ENCODE measurements at places on chromosomes 2 and 18.

- no peak for DNase-seq
Measured at GRCh38 chr2:218448934-218449333, 30.0 kb downstream of the VIL1 start.

GRCh38 chr18:10234912-10235660 is 219.3 kb upstream of the APCDD1 start:
- DNase-seq = peak; percentile 62

DNA sequence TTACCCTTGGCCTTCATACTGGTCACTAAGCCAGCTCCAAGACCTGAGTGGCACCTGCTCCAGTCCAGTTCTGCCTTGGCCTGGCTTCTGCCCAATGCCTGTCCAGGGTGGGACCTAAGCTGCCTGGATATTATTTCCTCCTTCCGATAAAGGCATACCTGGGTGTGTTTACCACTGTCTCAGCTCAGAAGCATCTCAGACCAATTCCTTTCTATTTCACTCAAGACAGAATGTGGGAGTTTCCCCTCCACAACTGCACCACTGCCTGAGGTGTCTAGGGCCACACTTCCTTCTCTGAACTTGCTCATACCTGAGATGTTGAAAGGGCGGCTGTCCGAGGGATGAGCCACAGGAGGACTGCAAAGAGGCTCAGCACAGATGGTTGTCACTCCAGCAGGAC is 18.4 kb upstream of the CAB39 start:
- DNase-seq = no peak

DNA sequence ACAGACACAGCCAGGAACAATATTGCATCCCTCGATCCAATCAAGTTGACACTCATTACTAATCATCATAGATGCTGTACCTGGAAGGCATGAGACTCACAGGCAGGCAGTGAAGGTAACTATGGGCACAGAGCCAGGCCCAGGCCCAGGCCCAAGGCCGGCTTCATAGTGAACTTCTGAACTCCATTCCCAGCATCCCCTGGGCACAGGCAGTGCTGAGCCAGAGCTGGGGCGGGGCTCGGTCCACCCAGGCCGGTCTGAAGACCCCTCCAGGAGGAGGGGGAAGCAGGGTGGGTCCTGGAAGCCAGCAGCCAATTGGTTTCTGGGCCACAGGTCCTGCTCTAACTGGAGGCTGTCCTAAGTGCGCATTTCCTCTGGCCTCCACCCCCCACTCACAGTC is 37.6 kb downstream of the MLPH start:
- DNase-seq = no peak

DNA sequence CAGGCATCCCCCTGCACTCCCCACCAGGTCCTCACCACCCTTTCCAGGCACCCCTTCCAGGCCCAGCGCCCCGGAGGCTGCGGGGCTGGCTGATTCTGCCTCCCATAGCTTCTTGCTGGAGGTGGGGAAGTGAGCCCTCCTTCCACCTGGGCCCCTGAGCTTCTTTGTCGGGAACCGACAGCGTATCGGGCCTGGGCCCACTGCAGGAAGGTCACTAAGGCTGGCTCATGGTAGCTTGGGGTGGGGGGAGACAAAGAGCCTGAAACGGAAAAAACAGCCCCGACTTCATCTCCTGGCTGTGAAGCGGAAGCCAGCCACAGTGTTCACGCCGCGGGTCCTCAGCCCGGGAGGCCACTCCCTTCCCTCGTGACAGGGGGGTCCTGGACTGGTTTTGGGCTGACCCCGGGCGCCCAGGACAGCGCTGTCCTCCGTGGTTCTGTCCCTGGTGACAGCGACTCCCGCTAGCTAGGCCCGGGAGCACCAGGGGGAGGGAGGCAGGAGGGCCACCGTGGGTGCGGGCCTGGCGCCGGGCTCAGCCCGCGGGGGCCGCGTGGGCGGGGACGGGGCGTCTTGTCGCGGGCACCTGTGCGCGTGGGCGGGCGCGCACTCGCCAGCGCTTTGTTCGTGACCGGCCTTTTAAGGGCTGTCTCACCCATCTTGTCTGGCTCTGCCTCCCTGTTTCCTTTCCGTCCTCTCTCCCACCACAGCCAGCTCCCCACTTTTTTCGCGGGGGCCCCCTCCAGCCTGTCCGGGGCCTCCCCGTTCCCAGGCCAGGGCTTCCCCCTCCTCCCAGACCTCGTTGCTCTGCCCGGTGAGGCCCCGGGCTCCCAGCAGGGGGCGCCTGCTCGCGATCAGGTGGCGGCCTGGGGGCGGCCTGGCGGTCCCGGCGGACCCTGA is 64.9 kb downstream of the DNMT3A start:
- peak; percentile 93 for DNase-seq

- DNase-seq = no peak
Measured at GRCh38 chr18:1599196-1599595, 694.5 kb downstream of the ADCYAP1 start.

Data from GM03348 (cell line).